ENCODE measurements at places on chromosomes 13 and 19.

GRCh38 chr13:20160306-20161274 is at the start of gene GJA3:
Gene GJA3 (minus strand): TSS chr13:20161052. CDS start chr13:20143288, 17,764 bp downstream.
- DNase-seq = peak; percentile 82

DNA sequence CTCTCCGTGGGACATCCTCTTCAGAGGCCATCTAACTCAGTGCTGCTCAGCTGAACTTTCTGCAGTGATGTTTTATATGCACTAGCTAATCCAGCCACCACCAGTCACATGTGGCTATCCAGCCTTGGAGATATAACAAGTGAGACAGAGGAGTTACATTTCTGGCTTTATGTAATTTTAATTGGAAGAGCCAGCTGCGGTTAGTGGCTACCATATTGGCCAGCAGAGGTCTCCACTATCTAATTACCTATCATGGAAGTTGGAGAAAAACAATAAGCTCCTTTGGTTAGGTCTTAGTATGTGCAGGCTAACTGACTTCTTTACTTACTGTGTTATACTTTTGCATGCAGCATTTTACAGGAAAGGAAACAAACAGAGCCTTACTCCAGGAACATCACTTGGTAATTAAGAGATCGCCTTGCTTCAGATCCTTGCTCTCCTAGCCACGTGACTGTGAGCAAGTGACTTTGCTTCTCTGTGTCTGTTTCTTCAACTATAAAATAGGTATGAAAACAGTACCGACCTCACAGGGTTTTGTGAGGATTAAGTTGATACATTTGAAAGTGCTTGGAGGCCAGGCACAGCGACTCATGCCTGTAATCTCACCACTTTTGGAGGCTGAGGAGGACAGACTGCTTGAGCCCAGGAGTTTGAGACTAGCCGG is 1.6 kb upstream of the KLK10 start:
- DNase-seq = no peak

GRCh38 chr13:110229905-110230563 is 76.9 kb downstream of the COL4A1 start:
- DNase-seq = no peak

GRCh38 chr13:110246530-110246929 is 60.4 kb downstream of the COL4A1 start:
- no peak for DNase-seq

GRCh38 chr13:47671776-47672175 is 329.3 kb downstream of the SUCLA2 start:
- no peak for DNase-seq

GRCh38 chr13:20489185-20489820 is 36.4 kb downstream of the CRYL1 start:
- DNase-seq = peak; percentile 65

- DNase-seq = no peak
These were observed 253.3 kb downstream of the LMO7 start for GRCh38 chr13:75889427-75889826.

DNA sequence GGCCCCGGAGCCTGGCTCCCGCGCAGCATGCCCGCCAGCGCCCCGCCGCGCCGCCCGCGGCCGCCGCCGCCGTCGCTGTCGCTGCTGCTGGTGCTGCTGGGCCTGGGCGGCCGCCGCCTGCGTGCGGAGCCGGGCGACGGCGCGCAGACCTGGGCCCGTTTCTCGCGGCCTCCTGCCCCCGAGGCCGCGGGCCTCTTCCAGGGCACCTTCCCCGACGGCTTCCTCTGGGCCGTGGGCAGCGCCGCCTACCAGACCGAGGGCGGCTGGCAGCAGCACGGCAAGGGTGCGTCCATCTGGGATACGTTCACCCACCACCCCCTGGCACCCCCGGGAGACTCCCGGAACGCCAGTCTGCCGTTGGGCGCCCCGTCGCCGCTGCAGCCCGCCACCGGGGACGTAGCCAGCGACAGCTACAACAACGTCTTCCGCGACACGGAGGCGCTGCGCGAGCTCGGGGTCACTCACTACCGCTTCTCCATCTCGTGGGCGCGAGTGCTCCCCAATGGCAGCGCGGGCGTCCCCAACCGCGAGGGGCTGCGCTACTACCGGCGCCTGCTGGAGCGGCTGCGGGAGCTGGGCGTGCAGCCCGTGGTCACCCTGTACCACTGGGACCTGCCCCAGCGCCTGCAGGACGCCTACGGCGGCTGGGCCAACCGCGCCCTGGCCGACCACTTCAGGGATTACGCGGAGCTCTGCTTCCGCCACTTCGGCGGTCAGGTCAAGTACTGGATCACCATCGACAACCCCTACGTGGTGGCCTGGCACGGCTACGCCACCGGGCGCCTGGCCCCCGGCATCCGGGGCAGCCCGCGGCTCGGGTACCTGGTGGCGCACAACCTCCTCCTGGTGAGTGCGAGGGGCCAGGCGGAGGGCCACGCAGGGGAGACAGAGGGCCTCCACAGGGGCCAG is at the start of gene KL:
Gene KL, plus strand, starts transcription at position 10 of the 909 bp plus-strand sequence. Its CDS starts 18 bp downstream, at position 28.
- DNase-seq = peak; percentile 65

GRCh38 chr13:97275776-97276501 is 53.8 kb downstream of the MBNL2 start:
- no peak for DNase-seq

GRCh38 chr13:21124852-21125251 is 51.5 kb downstream of the SKA3 start:
- DNase-seq = no peak

DNA sequence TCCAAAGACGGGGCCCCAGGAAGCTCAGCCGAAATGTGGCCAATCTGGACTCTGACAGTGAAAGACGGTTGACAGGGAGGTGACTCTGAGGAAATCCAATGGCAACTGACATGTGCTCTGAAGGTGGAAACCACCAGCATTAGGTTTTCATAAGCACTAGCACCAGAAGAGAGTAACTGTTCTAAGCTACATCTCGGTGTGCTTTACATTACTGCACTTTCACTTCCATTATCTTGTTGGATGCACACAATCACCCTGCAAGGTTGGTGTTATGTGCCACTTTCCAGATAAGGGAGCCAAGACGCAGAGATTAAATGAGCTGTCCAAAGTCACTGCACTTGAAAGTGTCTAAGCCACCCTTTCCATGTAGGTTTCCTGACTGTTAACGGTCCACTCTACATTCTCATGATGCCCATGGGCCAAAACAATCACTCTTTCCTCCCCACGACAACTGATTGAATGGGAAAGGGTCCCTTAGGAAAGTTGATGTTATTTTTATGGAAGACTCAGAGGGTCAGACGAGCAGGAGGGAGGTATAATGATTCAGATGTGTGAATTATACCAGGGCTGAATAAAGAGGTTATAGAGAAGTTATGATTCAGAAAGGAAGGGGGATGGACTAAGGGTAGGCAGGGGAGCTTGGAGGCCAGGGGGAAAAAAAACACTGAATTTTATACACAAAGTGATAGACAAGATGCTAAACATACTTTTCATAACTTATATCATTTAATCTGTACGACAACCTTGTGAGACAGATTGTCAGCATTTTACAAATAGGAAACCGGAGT is 52.8 kb downstream of the RUBCNL start:
- no peak for DNase-seq

GRCh38 chr19:19550972-19551852 is 13.1 kb downstream of the CILP2 start:
- no peak for DNase-seq

DNA sequence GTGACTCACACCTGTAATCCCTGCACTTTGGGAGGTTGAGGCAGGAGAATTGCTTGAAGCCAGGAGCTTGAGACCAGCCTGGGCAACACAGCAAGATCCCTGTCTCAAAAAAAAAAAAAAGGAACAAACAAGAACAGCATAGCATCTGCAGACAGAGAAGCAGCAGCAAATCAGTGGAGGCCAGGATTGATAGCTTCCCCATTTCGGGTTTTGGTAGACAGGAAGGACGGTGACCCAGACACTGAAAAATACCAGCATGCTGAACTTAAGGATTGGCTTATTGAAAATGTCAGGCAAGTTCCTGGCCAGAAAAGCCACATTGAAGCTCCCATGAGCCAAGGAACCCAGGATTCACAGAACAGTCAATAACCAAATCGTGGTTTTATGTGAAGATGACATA is 3.0 kb downstream of the ZNF490 start:
- DNase-seq = no peak

DNA sequence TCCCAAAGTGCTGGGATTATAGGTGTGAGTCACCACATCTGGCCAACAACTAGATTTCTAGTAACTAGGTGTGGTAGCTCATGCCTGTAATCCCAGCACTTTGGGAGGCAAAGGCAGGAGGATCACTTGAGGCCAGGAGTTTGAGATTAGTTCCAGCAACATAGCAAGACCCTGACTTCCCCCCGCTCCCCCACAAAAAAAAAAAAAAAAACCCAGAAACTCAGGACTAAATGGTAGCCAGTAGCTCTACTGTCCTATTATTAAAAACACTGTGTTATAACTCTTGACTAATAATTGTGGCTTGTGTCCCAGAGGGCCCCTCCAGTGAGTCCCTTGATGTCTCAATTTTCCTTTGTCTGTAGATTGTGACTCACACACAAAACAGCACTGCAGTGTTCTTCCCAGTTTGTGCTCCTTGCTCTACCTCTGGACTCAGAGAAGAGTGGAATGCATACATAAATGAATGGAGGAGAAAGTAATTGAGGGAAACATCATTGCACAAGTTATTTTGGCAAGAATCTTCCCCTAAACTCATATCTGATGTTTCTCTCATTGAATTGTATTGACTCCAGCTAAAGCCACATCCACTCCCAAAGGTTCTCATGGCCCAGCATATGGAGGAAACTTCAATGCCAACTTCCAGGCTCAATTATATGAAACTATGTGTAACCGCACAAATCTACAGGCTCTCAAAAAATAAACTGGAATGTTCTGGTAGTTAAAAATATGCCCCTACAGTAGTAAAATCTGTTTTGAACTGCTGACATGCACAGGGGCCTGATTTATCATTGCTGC is 8.8 kb downstream of the TPT1 start:
- no peak for DNase-seq

DNA sequence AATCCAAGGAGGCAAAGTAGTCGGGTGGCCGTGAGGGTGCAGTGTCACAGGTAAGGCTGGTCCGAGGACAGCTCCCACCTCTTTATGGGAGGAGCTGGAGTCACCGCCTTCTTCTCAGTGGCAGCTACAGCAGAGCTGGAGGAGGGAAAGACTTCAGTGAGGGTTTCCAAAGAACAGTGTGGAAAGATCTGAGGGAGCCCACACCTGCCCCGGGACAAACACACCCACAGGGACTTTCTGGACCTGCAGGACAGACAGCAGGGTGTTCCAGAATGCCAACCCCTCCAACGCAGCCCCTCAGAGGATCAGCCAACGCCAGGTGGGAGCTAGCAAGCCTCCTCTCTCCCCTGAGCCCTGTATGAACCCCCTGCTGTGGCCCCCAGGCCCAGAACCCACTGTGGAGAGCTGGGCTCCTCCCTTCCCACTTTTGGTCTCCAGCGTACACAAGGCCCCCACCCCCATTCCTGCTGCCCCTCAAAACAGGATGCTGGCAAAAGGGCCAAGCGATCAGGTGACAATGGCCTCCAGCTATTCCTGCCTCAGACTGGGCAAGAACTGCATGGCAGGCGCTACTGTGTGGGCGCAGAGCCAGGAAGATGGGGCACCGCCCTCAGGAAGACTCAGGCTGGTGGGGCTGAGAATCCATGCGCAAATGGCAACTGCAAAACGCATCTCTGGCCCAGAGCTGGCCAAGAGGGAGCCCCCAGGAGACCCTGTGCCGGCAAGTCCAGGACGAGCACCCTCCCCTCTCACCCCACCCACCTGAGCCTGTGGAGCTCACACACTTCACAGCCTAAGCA is 3.5 kb upstream of the CD320 start:
- DNase-seq = no peak

DNA sequence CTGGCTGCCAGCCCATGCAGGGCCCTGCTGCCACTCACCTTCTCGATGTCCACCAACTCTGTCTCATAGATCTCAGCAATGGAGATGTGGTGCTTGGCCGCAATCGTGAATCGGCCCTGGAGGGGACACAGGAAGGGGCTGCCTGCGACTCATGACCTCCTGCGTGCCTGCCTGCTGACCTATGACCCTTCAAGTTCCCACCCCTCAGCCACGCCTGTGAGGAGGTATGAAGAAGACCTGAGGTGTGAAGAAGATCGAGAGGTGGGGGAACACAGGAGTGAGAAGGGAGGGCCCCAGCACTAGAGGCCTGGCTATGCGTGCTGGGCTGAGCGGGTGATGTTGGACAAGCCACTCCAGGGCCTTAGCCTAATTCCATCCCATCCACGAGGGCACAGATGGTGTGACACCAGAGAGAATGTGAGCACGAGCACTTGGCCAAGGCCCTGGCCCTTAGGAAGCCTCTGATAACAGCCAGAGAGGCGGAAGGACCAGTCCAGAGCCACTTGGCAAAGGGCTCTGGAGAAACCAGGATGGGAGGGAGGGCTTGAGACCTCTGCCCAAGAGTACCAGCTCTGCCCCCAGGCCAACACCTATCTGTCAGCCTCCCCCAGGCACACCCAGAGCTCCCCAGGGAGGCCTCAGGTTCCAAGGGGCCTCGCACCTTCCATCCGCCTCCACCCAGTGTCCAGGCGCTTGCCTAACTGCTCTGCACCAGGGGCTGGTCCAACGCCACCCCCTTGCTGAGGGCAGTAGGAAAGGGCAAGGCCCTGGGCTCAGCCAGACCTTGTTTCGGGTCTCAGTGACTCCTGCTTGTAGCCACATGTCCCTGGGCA is 9.6 kb upstream of the KPTN start:
- DNase-seq = no peak

DNA sequence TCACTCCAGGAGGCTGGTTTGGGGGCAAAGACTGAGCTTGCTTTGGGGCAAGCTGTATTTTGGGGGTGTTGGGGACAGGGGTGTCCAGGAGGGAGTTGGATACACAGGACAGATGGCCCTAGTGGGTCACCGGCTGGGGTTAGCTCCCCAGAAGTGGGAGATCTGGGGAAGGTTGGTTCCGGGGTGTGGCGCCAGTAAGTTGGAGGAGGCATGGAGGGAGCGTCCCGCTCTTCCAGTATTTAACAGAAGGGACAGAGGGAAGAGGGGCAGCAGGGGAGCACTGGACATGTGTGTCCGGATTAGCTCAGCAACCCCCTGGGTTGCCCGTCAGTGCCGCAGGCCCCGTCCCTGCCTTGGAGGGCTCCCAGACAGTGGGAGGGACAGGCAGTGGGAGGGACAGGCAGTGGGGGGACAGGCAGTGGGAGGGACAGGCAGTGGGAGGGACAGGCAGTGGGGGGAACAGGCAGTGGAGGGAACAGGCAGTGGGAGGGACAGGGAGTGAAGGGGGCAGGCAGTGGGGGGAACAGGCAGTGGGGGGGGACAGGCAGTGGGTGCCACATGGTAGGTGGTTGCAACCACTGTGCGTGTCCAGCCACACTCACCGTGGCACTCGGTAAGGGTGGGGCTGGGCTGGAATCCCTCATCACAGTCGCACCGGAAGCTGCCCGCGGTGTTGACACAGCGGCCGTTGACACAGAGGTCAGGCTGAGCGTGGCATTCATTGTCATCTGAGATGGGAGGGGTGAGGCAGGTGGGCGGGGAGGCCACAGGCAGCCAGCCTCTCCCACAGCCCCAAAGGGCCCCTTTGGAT is 33.2 kb downstream of the CCL25 start:
- DNase-seq = no peak

GRCh38 chr19:5097959-5098623 is 129.2 kb downstream of the KDM4B start:
- no peak for DNase-seq
